Urothelium cell line (cell line): ENCODE measurements at places on chromosomes 5 and 9.
A peak's percentile ranks its signal among the peaks of the same experiment; 100 is the strongest.

GRCh38 chr5:135438636-135439221 lies 8.4 kb downstream of the DCANP1 start:
- no peak for DNase-seq

DNA sequence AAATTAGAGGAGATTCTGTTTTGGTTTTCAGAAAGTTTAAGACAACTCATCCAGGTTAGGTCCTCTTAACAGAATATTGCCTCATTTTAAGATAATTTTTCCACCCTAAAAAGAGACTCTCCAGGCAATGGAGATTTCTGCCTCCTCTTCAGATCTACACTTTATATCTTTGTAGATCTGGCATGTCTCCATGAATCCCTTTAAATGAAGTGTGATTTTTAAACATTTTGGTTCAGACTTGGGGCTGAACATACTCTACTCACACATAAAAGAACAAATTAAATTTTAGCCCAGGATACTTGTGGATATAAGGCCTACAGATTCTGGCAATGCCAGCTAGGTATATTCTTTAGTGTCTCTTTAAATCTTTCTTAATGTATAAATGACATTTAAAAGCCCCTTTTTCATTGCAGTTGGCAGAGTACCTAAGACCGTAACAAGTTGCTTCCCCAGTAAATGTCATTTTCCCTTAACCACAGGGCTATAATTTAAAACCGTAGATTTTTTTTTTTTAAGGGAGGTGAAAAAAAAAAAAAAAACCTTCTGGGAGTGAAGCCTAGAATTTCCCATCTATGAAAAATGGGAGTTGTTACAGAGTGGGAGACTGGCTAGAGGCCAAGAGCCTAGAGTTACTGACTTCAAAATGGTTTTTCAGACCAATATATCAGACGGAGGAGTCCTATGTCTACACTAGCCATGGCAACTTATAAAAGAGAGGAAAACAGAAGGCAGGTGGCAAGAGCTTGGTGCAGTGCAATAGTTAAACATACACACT lies 207.8 kb upstream of the TARS1 start:
- DNase-seq = no peak

DNA sequence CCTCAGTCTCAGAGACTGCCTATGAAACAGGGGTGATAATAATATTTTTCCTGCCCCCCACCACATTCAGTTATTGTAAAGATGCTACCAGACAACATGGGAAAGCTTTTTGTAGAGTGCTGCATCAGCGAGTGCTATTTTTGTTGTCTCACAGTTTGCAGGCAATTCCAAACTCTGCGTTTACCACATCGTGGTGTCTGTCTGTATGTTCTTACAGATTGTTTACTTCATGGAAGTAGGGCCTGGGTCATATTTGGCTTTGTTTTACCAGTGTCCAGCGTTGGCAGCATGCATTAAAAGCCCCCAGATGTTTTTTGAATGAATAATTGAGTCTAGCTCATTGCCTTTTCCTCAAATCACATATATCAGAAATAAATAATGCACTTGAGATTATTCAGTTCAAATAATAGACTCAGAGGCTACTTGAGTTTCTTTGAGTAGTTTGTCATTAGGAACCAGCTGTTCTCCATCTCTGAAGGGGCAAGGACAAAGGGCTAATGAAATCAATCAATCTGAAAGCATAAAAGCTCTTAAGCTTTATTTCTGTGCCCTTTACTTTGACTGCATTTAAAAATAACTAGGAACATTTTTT lies 243.7 kb downstream of the CWC27 start:
- DNase-seq = no peak

DNA sequence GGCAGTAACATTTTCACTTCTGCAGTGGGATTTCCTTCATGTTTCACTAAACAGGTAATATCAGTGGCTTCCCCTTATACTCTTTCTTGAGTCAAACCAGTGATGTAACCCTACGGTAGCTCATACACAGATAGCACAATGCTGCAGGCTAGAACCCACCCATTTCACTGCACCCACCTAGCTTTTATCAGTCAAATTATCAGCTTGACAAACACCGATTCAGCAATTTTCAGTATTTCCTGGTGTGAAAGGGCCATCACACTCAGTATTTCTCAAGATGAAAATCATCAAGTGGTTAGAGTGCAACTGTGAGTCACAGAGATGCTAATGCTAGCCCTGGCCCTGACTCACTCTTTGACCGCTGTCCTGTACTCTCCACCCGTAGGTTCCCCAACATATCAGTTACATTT lies 242.3 kb upstream of the PTGER4 start:
- no peak for DNase-seq

- DNase-seq = no peak
These were observed 84.6 kb downstream of the HMHB1 start for GRCh38 chr5:143896516-143896915.

DNA sequence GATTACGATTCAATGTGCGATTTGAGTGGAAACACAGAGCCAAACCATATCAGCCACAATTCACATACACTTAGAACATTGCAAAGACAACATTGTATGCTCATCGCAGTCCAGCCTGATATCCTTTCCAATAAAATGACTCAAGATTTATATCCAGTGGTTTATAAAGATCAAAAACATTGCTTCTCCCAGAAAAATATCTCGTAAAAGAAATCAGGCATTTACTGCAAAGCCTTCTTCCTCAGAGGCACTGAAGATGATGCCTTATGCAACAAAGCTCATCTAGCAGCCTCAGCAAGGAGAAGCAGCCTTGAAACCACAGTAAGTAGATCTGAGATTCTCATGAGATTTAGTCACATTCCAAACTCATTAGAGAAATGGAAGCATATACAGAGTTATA lies 523.8 kb downstream of the ELAVL2 start:
- DNase-seq = no peak

DNA sequence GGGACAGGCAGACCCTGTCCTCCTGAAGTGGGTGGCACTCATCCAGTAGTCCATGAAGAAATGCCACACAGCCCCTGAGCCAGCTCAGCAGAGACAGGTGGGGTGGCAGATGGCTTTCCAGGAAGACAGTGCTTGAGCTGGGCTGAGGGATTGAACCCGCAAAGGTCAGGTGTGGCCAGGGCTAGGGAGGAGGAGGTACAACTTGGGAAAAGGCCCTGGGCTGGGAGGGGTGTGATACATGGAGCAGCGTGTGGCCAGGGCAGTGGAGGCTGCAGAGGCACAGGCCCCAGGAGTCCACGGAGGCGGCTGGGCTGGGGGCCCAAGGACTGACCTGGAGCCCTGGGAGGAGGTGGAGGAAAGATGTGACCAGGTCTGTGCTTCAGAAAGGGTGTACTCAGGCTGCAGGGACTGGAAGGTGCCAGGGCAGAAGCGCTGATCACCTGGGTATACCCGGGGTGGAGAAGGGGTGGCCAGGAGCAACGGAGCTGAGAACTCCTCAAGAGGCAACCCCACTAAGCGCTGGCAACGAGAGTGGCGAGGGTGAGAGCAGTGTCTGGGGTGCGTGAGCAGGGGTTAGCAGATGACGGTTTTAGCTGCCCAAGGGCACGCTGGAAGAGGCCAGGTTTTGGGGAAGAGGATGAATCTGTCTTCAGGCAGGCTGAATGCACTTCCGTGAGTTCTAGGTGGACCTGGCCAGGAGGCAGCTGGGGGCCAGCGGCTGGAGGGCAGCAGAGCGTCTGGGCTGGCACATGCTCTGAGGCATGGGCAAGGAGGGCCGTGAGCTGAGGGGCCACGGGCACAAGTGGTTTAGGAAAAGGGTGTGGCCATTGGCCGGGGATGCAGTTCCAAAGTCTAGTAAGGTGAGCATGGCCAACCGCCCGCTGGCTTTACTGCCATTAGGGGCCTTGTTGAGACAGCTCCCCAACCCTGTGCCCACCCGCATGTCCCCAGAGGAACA lies 3.9 kb upstream of the RABL6 start:
- no peak for DNase-seq

DNA sequence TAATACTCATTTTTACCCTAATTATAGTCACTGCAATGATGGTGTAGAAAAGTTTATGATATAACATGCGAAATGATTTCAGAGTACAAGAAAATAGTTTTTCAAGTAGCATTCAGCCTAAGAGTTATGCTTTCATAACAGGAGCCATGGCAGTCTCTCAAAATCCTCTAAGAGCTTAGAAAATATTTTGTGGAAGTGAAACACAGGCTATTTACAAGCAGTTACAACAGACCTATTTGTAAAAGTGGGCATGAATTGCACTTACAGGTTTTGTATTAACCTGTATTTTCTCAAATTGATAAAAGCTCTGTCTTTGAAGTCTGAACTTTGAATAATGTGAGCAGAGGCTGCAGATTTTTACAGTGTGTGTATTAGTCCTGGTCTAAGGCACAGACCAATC lies 523.3 kb downstream of the LRRC70 start:
- no peak for DNase-seq

- DNase-seq = no peak
These were observed 53.9 kb upstream of the PHYKPL start for GRCh38 chr5:178286226-178287090.

- DNase-seq = no peak
These were observed 242.1 kb upstream of the ZNF462 start for GRCh38 chr9:106620866-106621265.

DNA sequence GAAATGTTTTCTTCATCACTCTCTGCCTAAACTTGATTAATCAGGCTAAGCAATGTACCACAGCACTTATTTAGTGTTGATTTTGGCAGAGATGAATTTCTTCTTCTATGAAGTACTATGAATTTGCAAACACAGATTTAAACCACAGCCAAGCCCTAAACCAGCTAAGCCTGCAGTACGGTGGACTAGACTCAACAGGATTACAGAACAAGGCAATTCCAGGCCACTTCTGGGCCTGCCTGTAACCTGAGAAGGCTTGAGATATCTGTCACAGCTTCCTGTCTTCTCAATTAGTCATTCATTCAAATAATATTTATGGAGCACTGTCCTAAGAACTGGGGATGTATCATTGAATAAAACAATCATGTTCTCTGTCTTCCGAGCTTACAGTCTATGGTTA lies 32.4 kb upstream of the CAST start:
- DNase-seq = peak; percentile 73

DNA sequence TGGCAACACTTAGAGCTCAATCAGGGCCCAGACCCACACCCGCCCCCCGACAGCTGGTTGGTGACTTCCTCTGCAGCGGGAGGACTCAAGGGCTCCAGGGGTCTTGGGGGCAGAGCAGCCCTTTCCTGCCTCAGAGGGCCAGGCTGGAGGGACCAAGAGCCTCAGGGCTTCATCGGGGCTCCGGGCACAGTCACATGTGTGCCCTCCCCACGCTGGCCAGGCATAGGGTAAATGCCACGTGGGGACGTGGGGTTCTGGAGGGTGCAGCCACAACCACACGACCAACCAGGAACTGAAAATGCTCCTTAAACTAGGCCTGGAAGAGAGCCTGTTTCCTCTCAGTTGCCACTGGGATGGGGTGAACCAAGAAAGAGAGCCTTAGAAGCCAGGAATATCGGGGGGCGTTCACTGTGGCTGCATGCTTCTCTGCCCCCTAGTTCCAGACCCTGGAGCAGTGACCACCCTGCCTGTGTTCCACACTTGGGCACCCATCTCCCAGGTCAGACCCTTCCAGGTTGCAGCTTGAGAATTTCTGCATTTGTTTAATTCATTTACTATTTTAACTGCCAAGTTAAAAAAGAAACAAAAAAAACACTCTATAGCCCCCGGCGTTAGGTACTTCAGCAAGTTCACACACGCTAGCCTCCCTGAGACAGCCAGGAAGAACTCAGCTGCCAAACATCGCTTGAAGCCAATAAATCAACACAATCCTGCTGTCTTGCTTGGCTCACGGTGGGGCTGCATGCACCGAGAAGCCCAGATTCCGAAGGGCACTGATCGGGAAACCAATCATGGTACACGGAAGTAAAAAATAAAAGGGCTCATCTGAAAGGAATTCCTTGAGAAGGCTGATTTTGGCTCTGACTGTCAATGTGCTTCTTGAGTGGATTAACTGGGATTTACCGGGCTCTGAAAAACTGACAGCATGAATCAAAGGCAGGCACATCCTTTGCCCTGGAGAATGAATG lies 56.1 kb upstream of the PHYKPL start:
- DNase-seq = no peak

DNA sequence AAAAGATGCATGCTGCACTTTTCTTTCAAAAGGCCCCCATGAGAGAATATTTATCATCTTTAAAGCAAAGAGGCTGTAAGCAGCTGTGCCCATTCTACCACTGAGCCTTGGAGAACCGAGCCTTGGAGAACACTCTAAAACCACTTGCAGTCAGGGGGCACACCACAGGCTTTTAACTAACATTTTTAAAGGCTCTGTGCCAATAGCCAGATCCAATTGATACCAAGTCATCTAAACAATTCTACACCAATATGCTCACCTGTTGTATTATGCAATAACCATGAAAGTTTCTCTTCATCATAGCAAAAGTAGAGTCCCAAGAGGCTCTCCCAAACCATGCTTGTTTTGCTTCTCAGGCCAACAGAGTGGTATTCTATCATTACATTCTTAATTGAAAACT lies 1090.5 kb upstream of the SEMA6A start:
- DNase-seq = no peak

DNA sequence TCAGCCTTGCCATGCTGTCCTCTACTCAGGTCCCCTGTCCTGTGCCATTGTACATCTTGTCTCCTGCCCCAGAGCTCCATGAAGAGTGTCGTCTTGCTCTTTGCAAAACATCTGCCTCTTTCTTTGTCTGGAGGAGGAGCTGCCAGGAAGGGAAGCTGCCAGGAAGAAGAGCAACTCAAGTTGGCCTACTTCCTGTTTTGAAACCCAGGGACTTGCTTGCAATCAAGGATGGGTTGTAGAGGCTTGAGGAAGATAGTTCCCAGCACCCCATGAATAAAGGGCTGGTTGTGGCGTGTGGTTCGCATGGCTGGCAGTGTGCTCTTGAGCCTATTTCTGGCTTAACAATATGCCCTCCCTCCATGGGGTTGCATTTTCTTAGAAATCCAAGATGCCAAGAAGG lies 53.0 kb upstream of the CPEB4 start:
- no peak for DNase-seq

GRCh38 chr5:88667496-88668201 lies 215.3 kb downstream of the MEF2C start:
- no peak for DNase-seq

DNA sequence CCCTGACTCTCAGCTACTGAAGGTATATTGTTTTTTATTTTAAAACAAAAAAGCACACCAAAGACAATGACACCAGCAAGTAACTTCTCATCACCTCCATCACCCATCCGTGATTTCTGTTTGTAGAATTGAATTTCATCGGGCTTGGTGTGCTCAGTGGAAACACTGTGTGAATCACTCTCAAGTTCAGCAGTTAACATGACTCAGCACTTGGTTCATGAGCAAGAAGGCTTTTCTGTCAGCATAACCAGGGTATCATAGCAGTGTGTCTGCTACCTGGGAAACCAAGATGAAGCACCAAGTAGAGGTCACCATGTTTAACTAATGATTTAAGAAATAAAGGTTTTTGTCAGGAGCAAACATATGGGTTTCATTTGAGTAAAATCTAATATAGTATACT lies 123.7 kb downstream of the INSYN2B start:
- DNase-seq = peak; percentile 45

DNA sequence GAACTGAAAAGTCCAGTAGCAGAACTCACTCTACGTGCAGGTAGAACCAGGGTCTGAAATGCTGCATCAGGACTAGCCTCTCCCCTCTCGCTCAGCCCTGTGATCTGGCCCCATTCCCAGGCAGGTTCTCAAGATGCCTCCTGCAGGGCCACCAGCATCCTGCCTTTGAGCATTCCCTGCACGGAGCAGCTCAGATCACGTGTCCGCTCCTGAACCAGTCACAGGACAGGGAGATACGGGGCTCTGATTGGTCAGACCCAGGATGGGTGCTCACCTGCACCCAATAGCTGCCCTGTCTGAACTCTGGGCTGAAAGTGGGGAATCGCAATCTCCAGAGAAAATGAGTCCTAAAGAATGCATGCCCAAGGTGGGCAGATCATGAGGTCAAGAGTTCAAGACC lies 50.8 kb downstream of the NEURL1B start:
- no peak for DNase-seq
